Right renal pelvis (tissue), 4 donors: ENCODE measurements at places on chromosomes 6 and 20. TPM values are rescaled to one million over a fixed set of nuclear protein-coding genes. Genes with fewer than 3 reads are reported as not detected.

- no peak for DNase-seq
These were observed 44.4 kb downstream of the PACSIN1 start for GRCh38 chr6:34510299-34510698.

DNA sequence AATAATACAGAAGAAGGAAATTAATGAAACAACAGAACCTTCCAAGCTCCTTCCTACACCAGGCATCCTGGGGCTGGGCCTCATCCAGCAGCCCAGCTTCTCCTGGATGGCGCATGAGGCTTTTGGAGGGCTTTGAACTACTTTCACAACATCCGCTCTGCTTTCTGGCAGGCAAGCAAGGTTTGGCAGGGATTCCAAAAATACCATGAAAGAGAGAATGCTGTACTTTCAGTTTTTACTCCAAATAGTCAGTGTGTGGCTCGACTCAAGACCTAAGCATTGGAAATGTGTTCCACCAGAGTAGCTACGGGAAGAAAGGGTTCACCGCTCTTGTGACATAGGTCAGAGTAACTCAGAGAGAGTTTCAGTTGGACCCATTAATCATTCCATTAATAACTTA lies 125.4 kb downstream of the OPRM1 start:
- no peak for DNase-seq

GRCh38 chr6:143629104-143630080 lies 48.4 kb upstream of the PHACTR2 start:
- DNase-seq = no peak

- DNase-seq = no peak
These were observed 33.6 kb downstream of the TFAP2A start for GRCh38 chr6:10381133-10381829.

DNA sequence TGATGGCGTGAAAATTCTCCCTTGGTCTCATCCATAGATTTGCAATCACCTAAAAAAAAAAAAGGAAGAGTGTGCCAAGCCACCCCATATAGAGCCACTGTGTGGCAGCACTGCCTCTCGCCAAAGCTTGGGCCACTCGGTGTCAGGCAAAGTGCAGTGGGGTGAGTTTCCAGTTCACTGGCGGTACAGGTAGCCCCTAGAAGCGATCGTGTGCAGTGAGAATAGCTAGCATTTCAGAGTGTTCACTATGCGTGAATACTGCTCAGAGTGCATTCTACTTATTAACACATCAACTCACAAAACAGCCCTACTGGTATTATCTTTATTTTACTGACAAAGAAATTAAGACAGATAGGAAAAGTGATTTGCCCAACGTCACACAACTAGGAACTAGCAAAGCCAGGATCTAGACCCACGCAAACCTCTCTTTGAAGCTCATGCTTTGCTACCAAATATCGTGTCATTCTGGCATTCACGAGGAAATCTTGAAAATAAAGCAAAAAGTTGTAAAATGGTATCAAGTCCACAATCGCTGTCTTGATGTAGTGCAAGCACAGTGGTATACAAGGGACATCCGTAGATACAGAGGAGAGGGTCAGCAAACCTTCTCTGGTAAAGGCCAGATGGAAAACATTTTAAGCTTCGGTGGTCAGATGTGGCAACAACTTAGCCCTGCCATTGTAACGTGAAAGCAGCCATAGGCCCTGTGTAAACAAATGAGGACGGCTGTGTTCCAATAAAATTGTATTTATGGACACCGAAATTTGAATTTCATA lies 10.4 kb upstream of the GCNT2 start:
- DNase-seq = no peak

- DNase-seq = no peak
These were observed 4.0 kb downstream of the FUCA2 start for GRCh38 chr6:143507358-143508145.

DNA sequence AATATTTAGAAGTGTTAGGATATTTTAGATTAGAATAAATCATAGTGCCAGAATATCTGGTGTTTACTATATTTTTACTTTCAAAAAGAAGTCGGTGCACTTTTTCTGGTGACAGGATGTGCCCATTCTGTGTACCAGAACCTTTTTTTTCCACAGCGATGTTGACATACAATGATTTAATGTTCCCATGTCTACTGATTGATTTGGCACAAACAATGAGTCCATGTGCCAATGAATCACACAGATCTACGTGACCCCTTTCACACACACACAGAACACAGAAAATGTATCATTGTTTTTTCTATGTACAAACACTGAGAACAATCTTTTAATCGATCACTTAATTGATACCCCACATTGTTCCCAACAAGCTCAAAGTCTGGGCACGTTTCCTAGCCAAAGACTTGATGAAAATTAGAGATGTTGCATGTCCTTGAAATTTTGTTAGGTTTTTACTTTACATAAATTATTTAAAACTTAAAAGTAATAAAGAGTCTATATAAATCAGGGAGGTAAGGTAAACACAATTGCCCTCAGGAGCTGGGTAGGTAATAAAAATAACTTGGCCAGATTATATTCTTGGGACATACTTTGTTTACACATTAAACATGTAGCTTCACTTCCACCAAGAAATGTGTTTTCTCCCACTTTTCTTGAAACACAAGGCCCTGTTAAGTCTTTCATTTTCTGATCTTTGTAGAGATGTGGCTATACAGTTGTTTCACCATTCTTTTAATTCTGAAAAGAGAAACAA lies 36.4 kb upstream of the SOX4 start:
- no peak for DNase-seq

DNA sequence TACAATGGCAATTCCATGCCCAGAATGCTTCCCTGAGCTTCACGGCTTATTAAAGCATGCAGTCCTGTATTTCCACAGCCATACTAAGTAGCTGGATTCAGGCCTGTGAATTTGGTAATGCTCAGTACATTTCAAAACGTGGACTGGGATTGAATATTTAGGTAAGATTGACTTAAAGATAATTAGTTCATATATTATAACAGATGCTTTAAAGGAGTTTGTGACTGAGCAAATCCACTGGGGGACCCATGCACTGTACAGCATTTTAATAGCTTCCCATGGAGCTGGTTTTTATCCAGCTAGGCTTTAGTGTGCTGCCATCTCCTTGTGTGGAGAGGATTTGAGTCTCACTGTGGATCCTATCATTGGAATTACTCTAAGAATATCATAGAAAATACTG lies 420.9 kb upstream of the FLRT3 start:
- no peak for DNase-seq

DNA sequence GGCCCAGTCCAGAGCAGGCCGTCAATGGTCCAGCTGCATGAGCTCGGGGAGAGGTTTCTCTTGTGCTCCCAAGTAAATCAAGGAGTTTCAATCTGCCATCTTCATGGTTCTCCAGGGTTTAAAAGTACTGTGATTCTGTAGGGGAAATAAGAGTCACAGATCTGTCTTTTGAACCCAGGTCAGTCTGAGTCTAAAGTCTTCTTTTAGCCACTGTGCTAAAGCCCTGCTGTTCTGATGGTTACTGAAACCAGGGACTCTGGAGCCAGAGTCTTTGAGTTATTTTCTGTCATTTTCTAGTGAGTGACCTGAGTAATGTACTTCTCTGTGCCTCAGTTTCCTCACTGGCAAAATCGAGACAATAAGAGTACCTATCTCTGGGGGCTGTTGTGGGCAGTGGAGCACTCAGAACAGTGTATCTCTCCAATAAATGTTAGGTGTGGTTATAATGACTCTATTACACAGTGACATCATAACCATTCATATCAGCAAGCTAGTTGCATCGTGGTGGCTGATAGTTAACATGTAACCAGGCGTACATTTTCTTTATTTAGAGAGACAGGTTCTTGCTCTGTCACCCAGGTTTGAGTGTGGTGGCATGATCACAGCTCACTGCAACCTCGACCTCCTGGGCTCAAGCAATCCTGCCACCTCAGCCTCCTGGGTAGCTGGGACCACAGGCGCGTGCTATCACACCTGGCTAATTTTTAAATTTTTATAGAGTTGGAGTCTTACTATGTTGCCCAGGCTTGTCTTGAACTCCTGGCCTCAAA lies 74.6 kb upstream of the KCNG1 start:
- DNase-seq = no peak

- DNase-seq = no peak
These were observed 61.6 kb downstream of the RPRD1B start for GRCh38 chr20:38095017-38095686.

DNA sequence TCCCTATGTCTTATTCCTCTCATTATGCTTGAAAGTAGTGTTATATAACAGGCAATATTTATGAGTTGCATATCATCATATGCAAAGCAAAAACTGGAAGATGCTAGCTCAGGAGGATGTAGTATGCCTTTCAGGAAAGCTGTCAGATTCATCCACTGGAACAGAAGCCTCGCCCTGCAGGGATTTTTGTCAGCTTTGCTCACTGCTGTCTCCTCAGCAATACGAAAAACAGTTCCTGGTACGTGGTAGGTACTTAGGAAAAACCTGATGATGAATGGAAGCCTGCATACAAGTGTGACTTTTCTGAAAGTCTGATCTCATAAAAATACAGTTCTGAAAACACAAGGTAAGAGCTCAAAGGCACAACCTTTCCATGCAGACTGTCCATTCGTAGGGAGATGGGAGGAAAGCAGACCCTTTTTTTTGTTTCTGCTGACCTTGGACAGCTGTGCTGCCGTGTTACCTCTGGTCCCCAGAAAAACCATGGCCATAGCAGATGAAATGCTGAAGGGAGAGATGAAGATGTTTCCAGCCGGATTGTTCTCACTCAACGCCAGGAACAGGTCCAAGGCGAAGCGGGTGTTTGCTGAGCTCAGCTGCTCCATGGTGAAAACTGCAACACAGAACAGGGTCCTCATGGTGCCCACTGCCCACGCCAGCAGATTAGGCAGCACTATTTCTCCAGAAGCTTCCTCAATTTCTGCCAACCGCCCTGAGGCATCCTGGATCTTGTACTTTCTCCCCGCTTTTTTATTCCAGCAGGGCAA lies 1.5 kb downstream of the SERPINB1 start:
- DNase-seq = no peak

GRCh38 chr6:96171112-96171511 lies 155.3 kb downstream of the FUT9 start:
- no peak for DNase-seq

- DNase-seq = no peak
These were observed 47.6 kb upstream of the MYL9 start for GRCh38 chr20:36493801-36494114.

ERMARD gene
- polyA plus RNA-seq = 38.3 TPM

THBD gene
- 6.2 TPM for polyA plus RNA-seq

ZNF318 gene
- 27.2 TPM for polyA plus RNA-seq

RAB44 gene
- polyA plus RNA-seq = 0.08 TPM

GRM1 gene
- 0.20 TPM for polyA plus RNA-seq
